H7 (cell line): ENCODE measurements at places on chromosomes 1 and 21.

- no peak for DNase-seq
Observed at GRCh38 chr1:165425621-165426020, 19.3 kb downstream of the RXRG start.

DNA sequence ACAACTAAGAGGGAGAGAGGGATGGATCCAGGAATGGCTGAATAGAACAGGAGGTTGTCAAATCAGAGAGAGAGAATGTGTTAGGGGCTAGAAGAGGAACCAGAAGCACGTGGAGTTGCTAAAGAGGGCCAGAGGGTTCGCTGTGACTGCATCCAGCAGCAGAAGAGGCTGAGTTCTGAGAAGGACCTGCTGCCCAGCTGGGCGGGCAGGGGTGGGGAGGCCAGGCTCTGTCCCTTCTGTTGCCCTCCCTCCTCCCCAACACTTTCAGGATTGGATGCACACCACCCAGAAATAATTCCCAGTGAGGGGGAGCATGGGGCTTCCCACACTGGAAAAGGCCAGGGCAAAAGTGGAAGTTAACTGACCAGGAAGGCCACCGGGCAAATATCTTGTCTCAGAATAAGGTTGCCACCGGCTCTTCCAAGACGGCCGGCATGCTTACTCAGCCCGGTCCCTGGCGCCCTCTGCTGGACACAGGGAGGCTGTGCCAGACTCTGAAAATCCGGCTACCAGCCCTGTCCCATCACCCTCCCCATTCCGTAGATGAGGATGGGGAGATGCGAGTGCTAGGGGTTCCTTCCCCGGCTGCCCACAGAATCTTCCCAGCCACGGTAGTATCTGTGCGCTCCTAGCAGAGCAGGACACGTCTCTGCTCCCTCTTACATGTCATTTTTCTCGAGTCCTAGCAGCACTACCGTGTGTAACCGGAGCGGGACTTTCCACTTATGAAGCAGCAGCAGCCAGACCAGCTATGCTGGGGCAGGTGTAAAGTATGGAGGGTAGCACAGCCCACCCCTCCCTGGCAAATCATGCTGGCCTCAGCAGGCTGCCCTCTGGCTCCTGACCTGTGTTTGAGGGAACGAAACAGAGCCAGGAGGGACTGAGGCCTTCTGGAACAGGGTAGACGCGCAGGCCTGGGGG is 46.8 kb upstream of the A3GALT2 start:
- peak; percentile 95 for DNase-seq

DNA sequence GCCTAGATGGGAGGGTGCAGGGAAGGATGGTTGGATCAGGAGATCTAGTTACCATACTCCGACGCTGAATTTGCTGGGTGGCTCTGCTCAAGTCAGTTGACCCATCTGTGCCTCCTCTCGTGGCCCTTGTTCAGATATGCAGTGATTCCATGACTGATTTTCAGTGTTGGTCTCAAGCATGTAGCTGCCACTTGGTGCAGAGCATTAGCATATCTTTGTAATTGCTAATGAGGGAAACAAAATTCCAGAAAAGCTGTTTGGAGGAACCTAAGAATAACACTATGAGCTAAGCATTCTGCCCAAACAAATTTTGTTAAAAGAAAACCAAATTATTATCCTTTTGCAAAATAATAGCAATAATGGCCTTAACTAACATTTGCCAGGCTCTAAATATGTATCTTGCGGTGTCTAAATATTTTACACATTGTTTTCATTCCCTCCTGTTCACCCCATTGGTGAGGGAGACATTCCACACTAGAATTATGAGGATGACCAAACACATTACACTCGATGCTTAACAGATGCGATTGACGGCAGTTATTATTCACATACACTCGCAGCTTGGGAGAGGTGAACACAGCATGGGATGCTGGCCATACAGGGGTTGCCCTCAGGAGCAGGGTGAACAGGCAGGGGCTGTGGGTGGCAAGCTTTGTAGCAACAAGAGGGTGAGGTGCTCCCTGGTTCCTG is 69.1 kb downstream of the KCNJ15 start:
- no peak for DNase-seq

DNA sequence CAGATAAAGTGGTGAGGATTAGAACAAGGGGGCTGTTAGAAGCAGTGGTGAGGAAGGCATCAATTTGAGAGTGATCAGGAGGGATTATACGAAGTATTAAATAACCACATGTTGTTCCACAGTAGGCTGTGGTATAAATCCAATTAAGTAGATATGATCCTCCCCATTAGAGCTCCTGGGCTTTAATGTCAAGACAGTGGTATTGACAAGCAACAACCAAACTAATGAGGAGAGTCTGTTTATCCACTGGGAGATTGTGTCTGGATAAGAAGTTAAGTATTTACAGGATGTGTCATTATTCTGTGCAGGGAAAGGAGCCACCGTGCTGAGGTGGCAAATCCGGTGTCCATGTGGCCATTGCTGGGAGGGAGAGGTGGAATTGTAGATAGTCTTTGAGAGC is 5.8 kb downstream of the ACTN2 start:
- DNase-seq: no peak

- DNase-seq: peak; percentile 21
Observed at GRCh38 chr1:220884981-220885918, 6.0 kb downstream of the HLX start.

DNA sequence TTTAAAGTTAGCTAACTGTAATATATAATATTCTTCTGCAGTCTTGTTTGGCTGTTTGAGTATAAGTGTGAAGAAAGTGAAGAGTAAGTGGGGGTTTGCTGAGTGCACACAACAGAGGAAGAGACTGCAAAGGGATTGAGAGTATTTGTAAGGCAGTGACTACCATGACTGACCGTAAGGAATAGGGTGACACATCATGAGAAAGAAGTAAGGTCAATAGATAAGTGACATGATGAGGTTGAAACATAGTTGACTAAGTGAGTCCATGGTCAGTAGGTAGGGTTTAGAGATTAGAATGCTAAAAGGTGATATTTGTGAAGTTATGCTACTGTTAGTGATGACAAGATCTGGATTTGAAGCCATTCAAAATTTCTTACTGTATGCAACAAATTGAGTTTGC is 27.7 kb downstream of the WARS2 start:
- DNase-seq: no peak

DNA sequence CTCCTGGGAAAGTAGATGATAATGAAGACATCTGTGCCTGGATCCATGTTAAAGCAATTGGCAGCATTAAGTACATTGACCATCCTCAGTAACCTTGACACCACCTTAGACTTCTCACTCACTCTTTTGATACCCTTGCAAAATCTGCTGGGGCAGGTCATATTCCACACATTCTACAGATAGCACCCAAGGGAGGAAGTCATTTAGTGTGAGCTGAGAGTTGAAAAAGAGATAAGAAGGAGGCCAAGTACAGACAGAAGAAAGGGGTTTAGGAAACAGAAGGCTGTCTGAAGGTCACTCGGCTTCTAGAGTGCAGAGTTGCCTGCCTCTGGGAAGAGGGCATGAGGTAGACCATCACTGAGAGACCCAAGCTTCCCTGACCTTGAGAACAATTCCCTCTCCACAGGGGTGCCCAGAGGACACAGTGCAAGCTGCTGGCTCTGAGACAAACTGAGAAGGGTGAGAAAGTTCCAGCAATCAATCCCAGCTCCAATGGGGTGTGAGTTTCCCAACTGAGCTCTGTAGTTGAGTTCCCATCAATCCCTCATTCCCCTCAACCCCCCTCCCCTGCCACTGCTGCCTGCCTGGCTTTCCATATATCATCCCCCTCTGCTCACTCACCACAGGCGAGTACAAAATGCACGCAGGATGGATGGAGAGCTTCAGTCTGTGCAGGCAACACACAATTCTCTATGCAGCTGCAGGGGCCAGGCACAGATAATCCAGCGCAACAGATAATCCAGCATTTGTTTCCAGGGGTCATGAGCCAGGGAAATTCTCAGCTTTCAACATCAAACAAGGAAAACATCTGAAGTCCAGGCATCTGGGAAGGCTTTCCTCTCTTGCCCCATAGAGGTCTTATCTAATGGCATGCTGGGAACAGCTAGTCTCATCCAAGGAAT is 7.4 kb upstream of the MOB3C start:
- no peak for DNase-seq

DNA sequence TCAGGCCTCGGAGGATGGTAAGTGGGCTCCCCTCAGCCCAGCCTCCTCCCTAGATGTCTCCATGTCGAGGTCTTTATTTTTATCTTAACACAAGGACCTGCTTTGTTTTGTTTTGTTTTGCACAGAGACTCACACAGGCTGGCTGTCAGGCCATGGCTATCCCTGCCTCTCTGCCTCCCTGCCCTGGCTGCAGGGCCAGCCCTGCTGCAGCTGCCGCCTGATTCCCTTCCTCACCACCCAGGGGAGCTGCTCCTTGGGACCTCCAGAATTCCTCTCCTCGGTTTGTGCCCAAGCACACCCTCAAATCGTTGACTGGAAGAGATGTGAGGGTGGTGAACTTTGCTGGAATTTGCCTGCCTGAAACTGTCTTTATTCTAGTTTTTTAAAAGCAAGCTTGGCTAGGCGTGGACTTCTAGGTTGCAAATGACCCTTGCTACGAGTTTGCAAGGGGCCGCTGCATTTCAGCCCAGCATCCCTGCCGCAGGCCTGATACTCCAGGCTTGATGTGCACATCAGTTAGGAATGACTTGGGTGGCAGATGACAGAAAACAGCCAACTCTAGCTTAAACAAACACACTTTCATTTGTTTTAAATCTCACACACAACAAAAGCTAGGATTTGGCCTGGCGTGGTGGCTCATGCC is 37.1 kb downstream of the WNT9A start:
- DNase-seq: peak; percentile 57

- no peak for DNase-seq
Observed at GRCh38 chr1:67735806-67736627, 51.0 kb downstream of the GADD45A start.

GRCh38 chr1:147492207-147492606 is 49.1 kb upstream of the BCL9 start:
- no peak for DNase-seq

- no peak for DNase-seq
Observed at GRCh38 chr1:11720033-11720376, 15.9 kb upstream of the AGTRAP start.

DNA sequence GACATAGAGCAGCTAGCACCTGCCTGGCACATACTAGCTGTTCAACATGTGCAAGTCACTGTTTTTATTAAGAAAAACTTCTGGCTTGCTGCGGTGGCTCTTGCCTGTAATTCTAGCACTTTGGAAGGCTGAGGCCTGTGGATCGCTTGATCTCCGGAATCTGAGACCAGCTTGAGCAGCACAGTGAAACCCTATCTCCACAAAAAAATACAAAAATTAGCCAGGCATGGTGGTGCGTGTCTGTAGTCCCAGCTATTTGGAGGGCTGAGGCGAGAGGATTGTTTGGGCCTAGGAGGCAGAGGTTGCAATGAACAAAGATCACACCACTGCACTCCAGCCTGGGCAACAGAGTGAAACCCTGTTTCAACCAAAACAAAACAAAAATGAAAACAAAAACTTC is 27.7 kb upstream of the C8B start:
- no peak for DNase-seq

DNA sequence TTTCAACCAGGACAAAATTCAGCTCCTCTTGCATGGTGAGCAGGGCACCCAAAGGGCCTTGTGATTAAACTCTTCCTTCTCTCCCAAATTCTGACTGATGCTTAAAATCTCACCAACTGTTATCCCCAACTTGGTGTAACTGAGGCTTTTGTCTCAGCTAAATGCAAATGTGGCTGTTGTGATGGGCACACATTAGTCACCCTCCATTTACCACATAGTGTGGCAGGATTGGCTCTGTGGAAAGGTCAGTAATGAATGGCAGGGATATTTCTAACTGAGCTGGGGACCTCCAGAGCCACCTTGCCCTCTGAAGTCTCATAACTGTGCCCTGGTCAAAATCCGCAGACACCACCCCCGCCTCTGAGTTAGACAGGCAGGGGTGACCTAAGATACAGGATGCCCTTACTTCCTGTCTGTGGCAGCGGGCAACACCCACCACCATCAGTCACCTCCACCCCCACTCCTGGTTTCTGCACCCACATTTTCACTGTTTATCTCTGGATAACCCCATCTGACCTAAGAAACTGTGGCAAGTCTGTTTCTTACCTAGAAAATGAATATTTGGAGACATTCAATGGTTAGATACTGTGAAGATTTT is 25.4 kb upstream of the RGS16 start:
- DNase-seq: no peak

DNA sequence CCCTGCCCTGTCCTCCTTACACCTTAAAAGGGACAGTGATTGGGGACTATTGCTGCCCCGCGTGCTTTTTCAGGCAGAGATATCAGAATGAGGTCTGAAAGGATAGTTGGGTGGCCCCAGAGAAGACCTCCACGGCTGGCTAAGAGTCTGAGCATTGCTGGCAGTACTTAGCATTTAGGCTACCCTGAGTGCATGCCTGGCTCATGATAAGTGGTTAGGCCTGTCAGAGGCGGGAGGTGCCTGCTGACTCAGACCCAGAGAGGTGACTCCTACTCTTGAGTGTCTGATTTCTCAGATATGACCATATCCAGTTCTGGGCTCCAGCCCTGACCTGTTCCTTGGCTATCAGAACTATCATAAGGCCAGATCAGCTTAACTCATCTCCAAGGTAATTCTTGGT is 213.7 kb downstream of the PBX1 start:
- no peak for DNase-seq

DNA sequence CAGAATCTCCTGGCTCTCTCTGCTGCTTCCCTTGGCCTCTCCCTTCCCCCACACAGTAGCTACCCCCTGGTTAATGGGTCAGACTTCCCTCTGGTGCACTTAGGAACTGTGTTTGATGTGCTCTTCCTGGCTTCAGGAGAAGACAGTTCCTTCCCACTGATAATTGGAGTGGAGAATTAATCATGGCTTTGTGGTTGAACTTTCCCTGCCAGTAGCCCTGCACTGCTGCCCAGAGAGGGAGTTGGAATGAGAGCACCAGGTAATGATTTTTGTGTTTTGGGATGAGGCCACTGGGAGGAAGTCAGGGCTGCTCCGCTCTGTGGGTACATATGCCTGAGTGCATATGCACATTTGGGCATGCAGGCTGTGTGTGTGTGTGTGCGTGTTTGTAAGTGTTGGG is 39.7 kb upstream of the PADI2 start:
- no peak for DNase-seq

GRCh38 chr1:100955322-100955721 is 59.4 kb downstream of the SLC30A7 start:
- DNase-seq: no peak

- no peak for DNase-seq
Observed at GRCh38 chr1:179955731-179956130, 1.1 kb downstream of the CEP350 start.

DNA sequence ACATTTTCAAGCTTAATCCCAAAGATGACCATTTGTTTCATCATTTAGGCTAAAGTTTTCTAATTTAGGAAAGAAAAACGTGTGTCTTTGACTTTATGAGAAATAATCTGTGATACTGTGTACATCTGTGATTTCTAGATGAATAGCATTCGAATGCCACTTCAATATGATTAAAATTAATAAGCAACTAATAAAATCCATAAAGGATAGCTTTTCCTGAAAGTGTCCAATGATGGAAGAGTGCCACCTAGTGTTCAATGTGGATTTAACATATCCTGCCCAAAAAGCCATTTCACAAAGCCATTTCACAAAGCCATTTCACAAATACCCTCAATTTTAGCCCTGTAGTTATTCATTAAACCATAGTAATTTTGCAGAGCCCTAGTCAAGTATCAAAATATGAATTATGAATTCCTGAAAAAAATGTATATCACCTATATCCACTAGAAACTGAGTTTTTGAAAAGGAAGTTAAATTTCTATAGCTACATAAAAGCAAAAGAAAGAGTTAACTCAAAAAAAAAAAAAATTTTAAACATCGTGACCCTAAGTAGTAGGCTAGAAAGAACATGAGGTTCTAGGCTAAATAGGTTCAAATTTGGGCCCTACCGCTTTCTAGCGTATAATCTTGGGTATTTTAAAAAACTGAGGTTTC is 19.1 kb downstream of the NME7 start:
- no peak for DNase-seq

- DNase-seq: no peak
Observed at GRCh38 chr21:36163750-36164741, 7.4 kb downstream of the DOP1B start.
